ENCODE measurements at places on chromosomes 6 and 20.

GRCh38 chr6:45326698-45327417 lies 1.3 kb upstream of the RUNX2 start:
- DNase-seq, result no peak

DNA sequence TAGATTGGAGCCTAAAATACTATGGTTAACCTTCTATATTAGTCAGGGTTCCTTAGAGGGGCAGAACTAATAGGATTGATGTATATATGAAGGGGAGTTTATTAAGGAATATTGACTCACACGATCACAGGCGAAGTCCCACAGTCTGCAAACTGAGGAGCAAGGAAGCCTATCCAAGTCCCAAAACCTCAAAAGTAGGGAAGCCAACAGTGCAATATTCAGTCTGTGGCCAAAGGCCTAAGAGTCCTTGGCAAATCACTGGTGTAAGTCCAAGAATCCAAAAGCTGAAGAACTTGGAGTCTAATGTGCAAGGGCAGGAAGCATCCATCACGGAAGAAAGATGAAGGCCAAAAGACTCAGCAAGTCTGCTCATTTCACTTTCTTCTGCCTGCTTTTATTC lies 133.5 kb upstream of the ADGRF1 start:
- no peak for DNase-seq

- no peak for DNase-seq
These were observed 1.9 kb downstream of the PCK1 start for GRCh38 chr20:57562541-57563465.

GRCh38 chr6:32076321-32076809 lies 32.8 kb downstream of the TNXB start:
- DNase-seq, result no peak

GRCh38 chr20:60209048-60209447 lies 250.8 kb downstream of the CDH26 start:
- DNase-seq, result no peak

GRCh38 chr6:136751522-136751956 lies 40.7 kb downstream of the MAP3K5 start:
- peak; percentile 47 for DNase-seq

DNA sequence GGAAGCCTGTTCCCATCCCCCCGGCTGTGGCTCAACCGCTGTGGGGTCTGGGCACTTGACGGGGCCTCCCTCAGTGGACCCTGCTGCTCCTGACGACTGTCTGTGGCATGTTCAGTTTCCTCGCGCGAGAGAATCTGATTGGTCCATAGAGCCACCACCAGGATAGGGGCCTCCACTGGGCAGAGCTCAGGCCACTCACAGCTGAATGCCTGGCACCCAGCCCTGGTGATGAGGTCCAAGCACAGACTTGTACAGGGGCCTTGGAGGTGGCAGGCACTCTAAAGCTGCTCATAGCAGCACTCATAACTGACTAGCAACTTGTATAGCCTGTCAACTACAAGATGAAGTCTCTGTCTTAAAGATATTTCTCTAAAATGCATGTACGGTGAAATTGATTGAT lies 368.1 kb downstream of the NRN1 start:
- DNase-seq, result no peak

- DNase-seq, result no peak
These were observed 22.7 kb upstream of the NTSR1 start for GRCh38 chr20:62685781-62686555.

DNA sequence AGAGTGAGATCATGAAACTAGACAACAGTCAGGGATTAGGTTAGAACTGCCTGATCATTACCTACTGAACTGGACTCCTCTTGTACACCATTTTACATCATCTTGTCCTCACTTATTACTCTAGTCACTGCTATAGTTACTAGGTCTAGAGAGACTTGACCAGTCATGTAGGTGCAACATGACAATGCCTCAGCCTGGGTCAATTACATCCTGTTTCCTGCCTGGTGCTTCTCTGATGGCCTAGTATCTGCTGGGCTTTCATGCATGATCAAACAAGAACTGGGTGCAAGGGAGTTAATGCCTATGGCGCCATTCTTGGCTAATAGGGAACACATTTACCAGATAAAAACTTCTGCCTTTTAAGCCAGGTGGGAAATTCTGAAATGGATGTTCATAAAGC lies 39.2 kb upstream of the MMS22L start:
- no peak for DNase-seq

- DNase-seq, result peak; percentile 64
These were observed 234.9 kb upstream of the MCHR2 start for GRCh38 chr6:100228834-100229441.

- no peak for DNase-seq
These were observed 17.7 kb downstream of the GPX6 start for GRCh38 chr6:28497893-28498292.

DNA sequence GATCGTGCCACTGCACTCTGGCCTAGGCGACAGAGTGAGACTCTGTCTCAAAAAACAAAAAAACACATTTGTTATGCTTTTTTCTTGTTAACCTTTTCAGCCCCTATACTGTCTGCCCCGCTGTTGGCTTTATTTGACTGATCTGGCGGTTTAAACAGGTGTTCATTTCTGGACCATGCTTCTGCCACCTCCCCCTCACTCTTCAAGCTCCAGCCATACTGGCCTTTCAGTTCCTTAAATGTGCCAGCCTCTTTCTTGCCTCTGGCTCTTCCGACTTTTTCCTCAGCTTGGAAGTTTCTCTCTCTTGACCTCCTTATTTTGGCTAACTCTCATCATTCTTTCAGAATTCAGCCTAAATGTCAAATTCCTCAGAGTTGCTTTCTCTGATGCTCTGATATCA lies 35.2 kb upstream of the TXLNB start:
- DNase-seq, result no peak

GRCh38 chr6:147418523-147418922 lies 90.0 kb upstream of the SAMD5 start:
- no peak for DNase-seq

DNA sequence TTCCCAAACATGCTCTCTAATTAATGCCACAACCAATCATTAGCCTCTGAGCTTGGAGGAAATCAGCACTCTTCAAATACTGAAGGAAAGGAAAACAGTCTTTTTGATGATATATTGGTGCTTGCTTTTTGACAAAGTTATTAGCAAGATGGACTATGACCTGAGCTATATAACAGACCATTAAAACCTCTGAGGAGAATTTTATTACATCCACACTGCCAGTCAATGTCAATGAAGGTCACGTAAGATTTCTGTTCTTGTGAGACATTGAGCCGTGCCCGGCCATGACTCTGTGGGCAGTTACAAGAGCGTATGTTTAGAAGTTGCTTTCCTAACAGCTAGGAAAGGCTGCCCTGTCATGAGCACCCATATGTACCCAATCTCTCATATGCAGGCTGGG lies 659.0 kb downstream of the UTRN start:
- no peak for DNase-seq

DNA sequence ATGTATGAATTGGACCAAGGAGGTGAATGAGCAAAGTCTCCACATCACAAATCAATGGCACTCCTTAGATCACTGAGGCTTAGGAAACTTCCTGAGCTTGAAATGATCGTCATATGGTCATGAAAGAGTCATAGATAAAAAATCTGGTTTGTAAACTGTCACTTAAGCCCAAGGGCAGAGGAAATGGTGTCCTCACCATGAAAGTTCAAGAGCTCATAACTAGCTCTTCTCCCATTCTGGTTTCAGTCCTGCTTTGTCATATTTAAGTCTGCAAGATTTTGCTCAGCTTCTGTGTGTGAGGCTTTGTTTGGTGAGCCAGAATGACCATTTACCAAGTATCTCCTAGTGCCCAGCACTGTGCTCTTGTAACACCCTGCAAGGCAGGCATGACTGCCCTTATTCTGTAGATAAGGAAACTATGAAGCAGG lies 60.5 kb downstream of the GJA10 start:
- DNase-seq, result no peak

- DNase-seq, result no peak
These were observed 69.0 kb downstream of the NCOA7 start for GRCh38 chr6:125859727-125860126.

DNA sequence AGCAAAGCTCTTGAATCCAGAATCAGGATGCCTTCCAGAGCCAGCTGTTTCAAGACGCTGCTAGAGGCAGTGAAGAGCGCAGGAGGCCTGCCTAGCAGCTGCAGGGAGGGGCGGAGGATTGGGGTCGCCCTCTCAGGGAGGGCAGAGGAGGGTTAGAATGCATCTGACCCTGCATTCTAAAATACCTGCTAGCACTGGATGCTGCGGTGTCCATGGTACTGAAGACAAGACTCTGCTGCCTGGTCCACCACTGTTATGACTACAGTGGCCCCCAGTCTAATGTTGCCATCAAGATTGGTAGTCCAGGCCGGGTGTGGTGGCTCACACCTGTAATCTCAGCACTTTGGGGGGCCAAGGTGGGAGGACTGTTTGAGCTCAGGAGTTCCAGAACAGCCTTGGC lies 193.7 kb upstream of the PROKR2 start:
- DNase-seq, result no peak

- peak; percentile 76 for DNase-seq
These were observed at the start of gene HLA-DOA for GRCh38 chr6:33008944-33009861. Gene HLA-DOA (minus strand): TSS chr6:33009591.

GRCh38 chr20:2000285-2000684 lies 6.4 kb upstream of the PDYN start:
- no peak for DNase-seq

GRCh38 chr6:126788861-126789365 lies 329.6 kb upstream of the RSPO3 start:
- no peak for DNase-seq

- DNase-seq, result no peak
These were observed 40.7 kb upstream of the SLC2A12 start for GRCh38 chr6:134093007-134093573.

Measured in GM19239 (cell line).